ENCODE measurements at places on chromosomes 13 and 19.

- DNase-seq: no peak
Measured at GRCh38 chr13:96020155-96020575, 33.0 kb downstream of the UGGT2 start.

GRCh38 chr19:18008814-18009213, 844 bp downstream of the ARRDC2 start:
- no peak for DNase-seq

DNA sequence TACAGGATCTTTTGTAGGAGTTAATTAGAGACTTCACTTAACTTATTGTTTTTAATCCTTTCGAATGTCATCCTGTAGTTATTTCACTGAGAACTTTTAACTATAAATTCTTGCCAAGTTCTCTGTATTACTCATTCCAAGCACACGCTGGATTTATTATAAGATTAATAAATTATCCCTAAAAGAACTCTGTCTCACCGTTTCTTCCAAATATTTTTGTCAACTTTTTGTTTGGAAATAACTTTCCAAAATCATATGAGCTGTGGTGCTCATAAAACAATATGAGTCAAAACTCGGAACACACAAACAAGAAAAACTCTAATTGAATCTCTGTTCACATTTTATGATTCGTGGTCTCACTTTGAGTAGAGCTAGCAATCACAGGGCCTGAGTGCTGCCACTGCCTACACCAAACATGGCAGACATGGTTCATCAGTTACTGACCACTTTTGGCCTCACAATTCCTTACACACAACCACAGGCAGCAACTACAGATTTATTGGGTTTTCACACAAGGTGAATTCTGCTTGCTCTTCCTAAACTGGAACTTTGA, 412.0 kb downstream of the FGF14 start:
- no peak for DNase-seq

DNA sequence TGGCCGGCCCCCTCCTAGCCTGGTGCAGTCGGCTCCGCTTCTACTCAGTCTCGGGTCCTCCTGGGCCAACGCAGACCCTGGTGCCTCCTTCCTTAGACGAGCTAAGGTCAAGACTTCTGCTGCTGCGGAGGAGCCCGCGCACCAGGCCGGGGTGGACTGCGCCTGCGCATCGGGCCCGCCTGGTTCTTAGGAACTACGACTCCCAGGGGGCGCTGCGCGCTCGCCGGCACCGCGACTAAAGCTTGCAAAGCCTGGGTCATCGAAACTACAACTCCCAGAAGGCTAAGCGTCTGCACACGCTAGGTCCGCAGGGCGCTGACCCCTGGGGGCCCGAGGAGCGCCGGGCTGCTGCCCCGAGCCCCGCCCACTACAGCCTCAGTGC, at the start of gene ZNF835:
ZNF835 (minus strand) TSS at position 145 of the 382 bp plus-strand sequence. CDS start 6,559 bp downstream, outside the sequence.
- no peak for DNase-seq

DNA sequence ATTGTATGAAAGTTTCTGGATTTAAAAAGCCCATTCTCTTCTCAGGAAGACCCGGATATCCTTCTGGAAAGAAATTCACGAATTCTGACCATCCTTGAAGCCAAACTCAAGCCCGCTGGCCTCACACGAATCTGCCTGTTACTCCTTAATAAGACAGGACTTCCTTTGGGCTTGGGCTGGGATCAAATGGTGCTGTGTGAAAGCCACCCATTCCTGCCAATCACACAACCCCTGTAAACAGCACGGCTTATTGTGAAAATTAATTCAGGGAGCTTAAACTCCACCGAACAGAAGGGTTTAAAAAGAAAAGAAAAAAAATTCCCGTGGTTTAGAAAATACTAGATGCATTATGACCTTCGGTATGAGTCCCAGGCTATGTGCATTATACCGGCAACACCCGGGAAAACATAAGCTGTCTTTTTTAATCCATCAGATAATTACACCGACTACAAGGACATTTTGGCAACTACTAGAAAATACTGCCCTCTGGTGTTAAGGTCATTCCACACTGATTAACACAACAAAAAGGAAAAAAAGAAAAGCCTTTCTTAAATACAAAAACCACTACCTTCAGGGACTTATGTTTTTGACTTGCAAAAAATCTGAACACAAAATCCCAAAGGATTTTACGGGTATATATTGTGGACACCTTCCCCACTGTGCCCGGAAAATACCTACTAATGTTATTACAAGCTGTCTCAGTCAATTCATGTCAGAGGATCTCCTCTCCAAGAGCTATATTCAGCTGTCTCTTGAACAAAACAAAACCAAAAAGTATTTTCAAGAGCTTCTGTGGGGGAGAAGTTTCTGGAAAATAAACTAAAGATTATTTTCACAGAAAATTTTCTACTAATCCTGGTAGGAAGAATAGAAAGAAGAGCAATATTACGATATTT, 76.0 kb upstream of the LSM14A start:
- peak; percentile 32 for DNase-seq

GRCh38 chr13:50080203-50080910, 65.1 kb downstream of the KCNRG start:
- DNase-seq: no peak

GRCh38 chr13:100519626-100520025, 69.0 kb downstream of the GGACT start:
- DNase-seq: no peak

DNA sequence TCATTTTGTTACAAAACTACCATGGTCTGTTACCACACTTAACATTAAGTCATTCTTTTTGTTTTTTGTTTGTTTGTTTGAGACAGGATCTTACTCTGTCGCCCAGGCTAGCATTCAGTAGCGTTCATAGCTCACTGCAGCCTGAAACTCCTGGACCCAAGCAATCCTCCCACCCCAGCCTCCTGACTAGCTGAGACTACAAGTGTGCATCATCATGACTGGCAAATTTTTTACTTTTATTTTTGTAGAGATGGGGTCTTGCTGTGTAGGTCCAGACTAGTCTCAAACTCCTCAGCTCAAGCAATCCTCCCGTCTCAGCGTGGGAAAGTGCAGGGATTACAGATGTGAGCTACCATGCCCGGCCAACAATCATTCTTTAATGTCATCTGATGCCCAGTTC, 3.3 kb downstream of the ALDH16A1 start:
- no peak for DNase-seq

GRCh38 chr13:35630551-35631275, 154.2 kb upstream of the MAB21L1 start:
- no peak for DNase-seq

DNA sequence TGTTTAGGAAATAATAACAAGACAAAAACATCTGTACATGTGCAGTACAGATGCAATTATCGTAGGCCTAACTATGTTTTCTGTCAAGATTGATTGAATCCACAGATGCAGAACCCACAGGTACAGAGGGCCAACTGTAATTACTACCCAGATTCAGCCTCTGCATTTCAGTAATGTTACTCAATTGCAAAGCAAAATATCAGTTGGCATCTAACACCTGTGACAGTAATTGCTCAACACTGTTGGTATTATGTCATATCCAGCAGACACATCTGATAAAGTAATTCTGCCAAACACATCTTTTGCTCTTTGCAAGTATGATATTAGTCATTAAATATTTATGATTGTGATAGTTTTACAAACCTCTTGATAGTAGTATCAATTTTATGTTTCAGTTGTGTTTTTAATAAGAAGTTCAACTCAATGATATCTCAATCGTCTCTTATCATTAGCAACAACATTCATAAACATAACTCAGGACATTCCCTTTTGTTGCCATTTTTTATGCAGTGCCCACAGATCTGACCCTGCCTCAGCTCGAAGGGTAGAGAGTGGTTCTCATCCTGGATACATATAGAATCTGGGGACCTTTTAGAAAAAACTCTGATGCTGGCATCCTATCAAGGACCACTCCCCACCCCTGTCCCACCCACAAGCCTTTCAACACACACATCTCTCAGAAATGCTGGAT, 104.7 kb downstream of the MYCBP2 start:
- no peak for DNase-seq

DNA sequence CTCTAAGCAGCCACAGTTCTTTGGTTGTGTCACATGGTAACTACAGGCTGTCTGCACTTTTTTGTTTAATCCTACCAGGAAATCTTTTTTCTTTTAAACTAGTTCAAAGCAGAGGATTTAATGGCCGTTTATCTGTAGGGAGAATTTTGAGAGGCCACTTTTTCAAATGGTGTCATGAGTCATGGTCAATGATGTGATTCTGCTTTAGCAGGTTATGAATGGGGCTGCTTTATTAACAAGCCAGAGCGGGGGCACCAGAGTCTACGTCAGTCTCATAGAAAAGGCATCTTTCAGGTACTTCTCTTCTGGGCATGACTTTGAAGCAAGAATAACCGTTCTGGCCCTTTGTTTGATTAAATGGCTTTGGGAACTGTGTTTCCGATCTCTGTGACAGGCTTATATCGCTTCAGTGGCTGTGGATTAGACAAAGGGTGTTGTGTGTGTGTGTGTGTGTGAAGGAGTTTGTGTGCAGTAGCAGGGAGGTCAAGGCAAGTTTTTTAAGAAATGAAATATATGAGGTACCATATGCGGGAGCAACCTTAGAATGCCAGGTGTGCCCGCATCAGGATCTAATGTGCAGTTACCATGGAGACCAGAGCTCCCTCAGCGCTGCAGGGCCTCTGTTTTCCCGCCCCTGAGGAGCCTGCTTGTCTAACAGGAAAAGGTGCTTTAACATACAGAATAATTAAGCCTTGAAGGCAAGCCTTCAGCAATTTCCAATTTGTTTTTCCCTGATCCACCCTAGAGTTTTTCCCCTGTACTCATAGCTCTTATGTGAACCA, 120.5 kb downstream of the KATNAL1 start:
- DNase-seq: no peak

- no peak for DNase-seq
Measured at GRCh38 chr19:3457528-3458228, 22.6 kb downstream of the SMIM24 start.

DNA sequence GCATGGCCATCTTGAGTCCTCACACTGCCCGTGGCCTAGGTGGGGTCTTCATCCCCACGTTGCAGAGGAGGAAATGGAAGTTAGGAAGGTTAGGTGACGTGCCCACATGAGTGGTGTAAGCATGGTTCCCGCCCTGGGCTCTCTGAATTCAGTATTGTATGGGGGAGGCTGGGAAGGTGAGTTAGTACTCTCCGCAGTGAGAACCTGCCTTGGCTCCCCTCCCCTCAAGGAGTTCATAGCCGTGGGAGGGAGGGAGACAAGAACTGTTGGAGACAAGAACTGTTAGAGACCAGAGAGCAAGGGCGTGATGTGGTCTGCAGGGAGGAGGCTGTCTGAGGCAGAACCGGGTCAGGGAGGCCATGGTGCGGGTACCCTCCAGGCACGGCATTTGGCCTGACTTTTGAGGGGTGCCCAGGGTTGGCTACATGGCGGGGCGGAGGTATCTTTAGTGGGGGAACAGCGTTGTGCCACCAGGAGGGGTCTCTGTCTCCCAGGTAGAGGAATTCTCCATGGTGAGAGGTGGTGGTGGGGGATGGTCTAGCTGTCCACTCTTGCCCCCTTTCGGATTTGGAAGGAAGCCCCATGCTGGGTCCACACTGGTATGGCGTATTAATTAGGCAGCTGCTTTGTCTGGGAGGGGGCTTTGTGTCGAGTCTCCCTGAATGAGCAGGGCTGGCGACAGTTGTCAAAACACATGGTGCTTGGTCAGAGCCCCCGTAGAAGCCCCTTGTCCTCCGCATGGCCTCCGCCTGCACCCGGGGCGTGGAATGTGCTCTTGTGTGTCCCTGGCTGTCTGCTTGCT, 45.8 kb downstream of the CAPN12 start:
- no peak for DNase-seq
